ENCODE measurements at places on chromosomes 2 and 18. TPM values are rescaled to one million over a fixed set of nuclear protein-coding genes. Genes with fewer than 3 reads are reported as not detected.

Gene UGT1A8
- not detected for polyA plus RNA-seq

Gene LHCGR
- polyA plus RNA-seq = 2.1 TPM

Gene PROKR1
- 0.36 TPM for polyA plus RNA-seq

Gene FABP1
- 0.99 TPM for polyA plus RNA-seq

Gene RAB11FIP5
- 332 TPM for polyA plus RNA-seq

Gene MEP1B
- polyA plus RNA-seq = 0.78 TPM

Gene NEB
- polyA plus RNA-seq = 18.6 TPM

Gene SPATA3
- polyA plus RNA-seq = 211 TPM

Gene RESP18
- polyA plus RNA-seq = 1.4 TPM

Gene SCG2
- polyA plus RNA-seq = 1.2 TPM

Gene KLHL41
- polyA plus RNA-seq = 11.7 TPM

Gene REG3A
- not detected for polyA plus RNA-seq

Gene TRABD2A
- polyA plus RNA-seq = 82.5 TPM

Gene ZNG1B
- 27.7 TPM for polyA plus RNA-seq

DNA sequence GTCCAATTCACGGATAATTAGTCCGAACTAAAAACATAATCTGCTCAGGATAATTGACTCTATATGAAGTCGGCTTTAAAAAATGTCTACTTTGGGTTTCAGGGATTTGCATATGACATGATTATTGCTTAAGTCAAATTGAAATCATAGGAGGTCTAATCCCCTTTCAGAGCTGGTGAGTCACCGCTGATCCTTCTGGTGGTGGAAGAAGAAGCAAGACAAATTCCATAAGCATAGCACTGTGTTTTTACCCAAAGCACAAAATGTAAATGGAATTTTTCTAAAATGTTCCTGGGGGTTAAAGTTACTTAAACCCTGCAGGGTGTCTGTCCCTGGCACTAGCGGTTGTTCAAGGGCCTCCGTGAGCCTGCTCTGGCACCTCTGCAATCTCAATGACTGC is 460.2 kb downstream of the LRATD1 start:
- H3K27ac ChIP-seq = no peak overlapping the region
- no peak overlapping the region for H3K4me3 ChIP-seq
- no peaks in the 10 kb centered on the region for H3K27me3 ChIP-seq
- DNase-seq = no peak
- H3K4me1 ChIP-seq = no peaks in the 10 kb centered on the region

DNA sequence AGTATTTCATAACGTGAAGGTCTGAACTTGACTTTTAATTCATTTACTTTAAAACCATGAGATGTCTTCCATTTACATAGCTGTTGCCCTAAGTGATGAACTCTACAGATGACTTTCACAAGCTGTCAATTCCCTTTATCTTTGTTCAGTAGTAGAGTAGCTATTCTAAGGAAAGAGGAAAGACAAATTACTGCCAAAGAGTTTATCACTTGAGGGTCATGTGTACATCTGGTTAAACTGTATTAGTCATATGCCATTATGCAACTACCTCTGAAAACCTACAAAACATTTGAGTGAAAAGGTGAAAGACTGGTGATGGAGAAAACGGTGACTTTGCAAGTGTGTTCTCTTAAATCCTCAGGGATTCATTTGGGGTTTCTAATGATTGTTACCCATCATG is 763.9 kb downstream of the TMEM182 start:
- H3K27me3 ChIP-seq = no peaks in the 10 kb centered on the region
- no peak for DNase-seq
- no peaks in the 10 kb centered on the region for H3K4me1 ChIP-seq
- no peak overlapping the region for H3K4me3 ChIP-seq

- H3K27me3 ChIP-seq = no peaks in the 10 kb centered on the region
- no peaks in the 10 kb centered on the region for H3K4me1 ChIP-seq
- H3K4me3 ChIP-seq = no peak overlapping the region
- H3K27ac ChIP-seq = no peak overlapping the region
- no peak for DNase-seq
Measured at GRCh38 chr18:41155025-41155424, 800.0 kb upstream of the PIK3C3 start.

GRCh38 chr2:232029346-232029745 is 67.8 kb downstream of the DIS3L2 start:
- no peak overlapping the region for H3K4me3 ChIP-seq
- DNase-seq = no peak
- no peaks in the 10 kb centered on the region for H3K27me3 ChIP-seq
- no peak overlapping the region for H3K27ac ChIP-seq
- no peaks in the 10 kb centered on the region for H3K4me1 ChIP-seq
- no peaks in the 10 kb centered on the region for H3K36me3 ChIP-seq

GRCh38 chr2:74399785-74400184 is 19.7 kb upstream of the DCTN1 start:
- H3K27ac ChIP-seq = no peak overlapping the region
- H3K4me3 ChIP-seq = no peak overlapping the region
- H3K27me3 ChIP-seq = no peaks in the 10 kb centered on the region
- no peak for DNase-seq
- H3K36me3 ChIP-seq = no peaks in the 10 kb centered on the region

DNA sequence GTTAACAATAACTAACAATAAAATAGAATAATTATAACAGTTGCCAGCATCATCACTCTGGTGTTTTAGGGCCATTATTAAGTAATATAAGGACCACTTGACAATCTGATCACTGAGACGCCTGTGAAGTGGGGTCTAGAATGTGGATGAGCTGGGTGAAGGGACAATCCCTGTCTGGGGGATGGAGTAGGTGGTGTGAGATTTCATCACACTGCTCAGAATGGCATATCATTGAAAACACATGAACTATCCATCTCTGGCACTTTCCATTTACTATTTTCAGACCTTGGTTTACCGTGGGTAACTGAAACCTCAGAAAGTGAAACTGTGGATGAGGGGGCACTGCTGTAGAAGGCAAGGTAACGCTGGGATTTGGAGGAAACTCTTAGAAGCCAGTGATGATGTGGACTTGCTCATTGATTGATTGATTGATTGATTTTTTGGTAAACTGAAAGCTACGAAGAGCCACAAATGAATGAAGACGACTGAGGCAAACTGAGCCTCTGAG is 204.4 kb upstream of the TWIST2 start:
- no peaks in the 10 kb centered on the region for H3K4me1 ChIP-seq
- no peaks in the 10 kb centered on the region for H3K27me3 ChIP-seq
- DNase-seq = no peak
- H3K36me3 ChIP-seq = no peaks in the 10 kb centered on the region

GRCh38 chr2:27940090-27940671 is 49.7 kb downstream of the BABAM2 start:
- no peak for DNase-seq
- no peak overlapping the region for H3K27ac ChIP-seq
- no peaks in the 10 kb centered on the region for H3K4me1 ChIP-seq
- no peaks in the 10 kb centered on the region for H3K36me3 ChIP-seq
- no peak overlapping the region for H3K4me3 ChIP-seq

DNA sequence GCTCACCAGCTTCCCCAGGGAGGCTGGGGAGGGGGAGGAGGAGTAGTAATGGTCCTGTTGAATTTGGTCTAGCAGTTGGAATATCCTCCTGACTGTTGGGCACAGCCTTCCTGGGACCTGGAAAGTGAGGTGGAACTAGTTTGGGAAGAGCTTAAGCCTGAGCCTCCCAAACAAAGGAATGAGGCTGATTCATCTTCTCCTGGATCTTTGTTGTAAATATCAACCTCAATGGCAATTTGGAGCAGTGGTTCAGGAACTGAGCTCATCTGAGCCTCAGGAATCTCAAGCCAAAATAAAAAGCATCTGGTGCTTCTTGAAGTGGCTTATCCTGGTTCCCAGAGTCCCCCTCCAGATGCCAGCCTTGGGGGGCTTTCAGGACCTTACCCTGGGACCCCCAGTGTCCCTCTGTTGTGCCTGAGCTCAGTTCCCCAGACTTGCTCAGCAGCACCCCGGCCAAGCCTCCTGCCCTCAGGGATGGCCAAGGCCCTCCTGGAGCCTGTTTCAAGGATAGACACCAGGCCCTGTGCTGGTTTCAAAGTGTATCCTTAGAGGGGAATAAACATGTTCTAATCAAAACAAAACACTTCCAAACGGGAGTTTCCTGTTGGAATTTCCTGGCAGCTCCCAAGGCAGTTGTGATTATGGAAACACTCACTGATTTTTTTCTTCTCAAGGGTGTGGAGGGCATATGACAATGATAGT is 112.6 kb downstream of the DDX1 start:
- peak overlapping the region; percentile 53 for H3K27ac ChIP-seq
- DNase-seq = no peak
- H3K36me3 ChIP-seq = no peaks in the 10 kb centered on the region
- peaks cover 8% of the 10 kb centered on the region for H3K4me1 ChIP-seq
- no peaks in the 10 kb centered on the region for H3K27me3 ChIP-seq

GRCh38 chr18:21761471-21762115 is 21.0 kb downstream of the MIB1 start:
- no peaks in the 10 kb centered on the region for H3K4me1 ChIP-seq
- no peak for DNase-seq
- no peak overlapping the region for H3K4me3 ChIP-seq
- no peaks in the 10 kb centered on the region for H3K27me3 ChIP-seq
- no peaks in the 10 kb centered on the region for H3K36me3 ChIP-seq

- no peaks in the 10 kb centered on the region for H3K27me3 ChIP-seq
- no peak overlapping the region for H3K4me3 ChIP-seq
- no peaks in the 10 kb centered on the region for H3K36me3 ChIP-seq
- peak; percentile 60 for DNase-seq
- peak overlapping the region; percentile 61 for H3K27ac ChIP-seq
- H3K4me1 ChIP-seq = peaks cover 13% of the 10 kb centered on the region
Measured at GRCh38 chr2:129929321-129930290, 49.9 kb upstream of the RAB6C start.

GRCh38 chr2:120224735-120225548 is 1.7 kb upstream of the TMEM185B start:
- peaks cover 27% of the 10 kb centered on the region for H3K4me1 ChIP-seq
- no peak for DNase-seq
- H3K27ac ChIP-seq = peak overlapping the region; percentile 93
- no peaks in the 10 kb centered on the region for H3K36me3 ChIP-seq
- H3K27me3 ChIP-seq = no peaks in the 10 kb centered on the region
- H3K4me3 ChIP-seq = no peak overlapping the region

- no peak overlapping the region for H3K27ac ChIP-seq
- no peaks in the 10 kb centered on the region for H3K27me3 ChIP-seq
- peaks cover 5% of the 10 kb centered on the region for H3K4me1 ChIP-seq
- no peak overlapping the region for H3K4me3 ChIP-seq
Measured at GRCh38 chr2:11866358-11867335, 120.2 kb downstream of the LPIN1 start.

DNA sequence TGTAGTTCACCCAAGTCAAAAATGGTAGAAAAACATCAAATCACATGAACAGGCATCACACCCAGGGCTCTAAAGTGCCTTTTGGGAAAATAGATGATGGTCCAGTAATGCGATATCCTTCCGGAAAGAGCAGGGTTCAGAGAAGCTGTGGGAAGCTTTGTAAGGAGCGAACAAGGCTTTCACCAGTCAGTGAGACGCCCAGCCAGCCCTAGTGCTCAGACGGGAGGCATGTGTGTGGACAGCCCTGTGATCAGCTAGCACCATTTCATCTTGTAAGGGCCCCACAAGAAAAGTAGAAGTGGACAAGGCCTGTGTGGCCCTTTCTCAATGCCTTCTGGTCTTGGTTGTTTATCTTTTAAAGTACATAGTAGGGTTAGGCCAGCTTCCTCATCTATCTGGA is 76.1 kb downstream of the SMIM21 start:
- no peak overlapping the region for H3K27ac ChIP-seq
- no peak overlapping the region for H3K4me3 ChIP-seq
- H3K27me3 ChIP-seq = no peaks in the 10 kb centered on the region
- no peaks in the 10 kb centered on the region for H3K4me1 ChIP-seq

DNA sequence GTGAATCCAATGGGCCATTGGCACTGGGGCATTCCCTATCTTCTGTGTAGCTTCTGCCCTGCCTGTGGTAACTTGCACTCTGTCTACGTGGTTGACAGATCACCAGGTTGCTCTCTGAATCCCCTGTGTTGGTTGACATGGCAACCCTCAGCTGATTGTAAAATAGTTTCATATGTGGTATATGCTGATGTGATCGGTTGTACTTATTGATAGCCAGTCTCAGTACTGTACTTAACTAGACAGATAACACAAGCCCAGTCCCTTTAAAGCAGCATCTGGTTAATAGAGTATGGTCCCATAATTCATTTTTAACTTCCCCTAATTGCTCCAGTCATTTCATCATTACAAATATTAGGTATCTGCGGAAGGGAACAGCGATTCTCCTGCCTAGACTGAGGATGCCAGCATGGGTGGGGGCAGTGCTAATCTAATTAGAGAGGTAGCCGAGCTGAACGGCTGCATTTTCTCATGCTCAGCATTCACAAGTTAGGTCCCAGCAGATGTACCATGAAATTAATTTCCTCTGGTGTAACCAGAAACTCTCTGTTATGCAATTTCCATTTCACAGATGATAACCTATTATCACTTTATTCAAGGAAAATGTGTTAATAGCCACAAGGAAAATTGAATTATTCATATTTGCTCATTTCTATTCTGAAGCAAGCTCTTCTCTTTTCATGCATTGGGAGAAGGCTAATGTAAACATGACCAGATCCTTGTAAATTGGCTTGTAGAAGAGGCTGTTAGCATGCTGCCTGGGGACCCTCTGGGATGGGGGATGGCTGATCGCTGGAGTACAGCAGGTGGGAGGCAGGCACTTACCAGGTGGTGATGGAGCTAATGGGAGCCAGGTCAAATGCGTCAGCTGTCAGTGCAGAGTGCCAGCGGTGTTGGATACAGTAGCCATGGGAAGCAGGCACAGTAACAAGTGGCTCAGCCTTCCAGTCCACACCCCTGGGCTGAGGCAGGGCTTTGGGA is 608.3 kb downstream of the GALR1 start:
- H3K27ac ChIP-seq = no peak overlapping the region
- H3K4me3 ChIP-seq = no peak overlapping the region
- H3K36me3 ChIP-seq = no peaks in the 10 kb centered on the region
- no peaks in the 10 kb centered on the region for H3K27me3 ChIP-seq
- DNase-seq = no peak

DNA sequence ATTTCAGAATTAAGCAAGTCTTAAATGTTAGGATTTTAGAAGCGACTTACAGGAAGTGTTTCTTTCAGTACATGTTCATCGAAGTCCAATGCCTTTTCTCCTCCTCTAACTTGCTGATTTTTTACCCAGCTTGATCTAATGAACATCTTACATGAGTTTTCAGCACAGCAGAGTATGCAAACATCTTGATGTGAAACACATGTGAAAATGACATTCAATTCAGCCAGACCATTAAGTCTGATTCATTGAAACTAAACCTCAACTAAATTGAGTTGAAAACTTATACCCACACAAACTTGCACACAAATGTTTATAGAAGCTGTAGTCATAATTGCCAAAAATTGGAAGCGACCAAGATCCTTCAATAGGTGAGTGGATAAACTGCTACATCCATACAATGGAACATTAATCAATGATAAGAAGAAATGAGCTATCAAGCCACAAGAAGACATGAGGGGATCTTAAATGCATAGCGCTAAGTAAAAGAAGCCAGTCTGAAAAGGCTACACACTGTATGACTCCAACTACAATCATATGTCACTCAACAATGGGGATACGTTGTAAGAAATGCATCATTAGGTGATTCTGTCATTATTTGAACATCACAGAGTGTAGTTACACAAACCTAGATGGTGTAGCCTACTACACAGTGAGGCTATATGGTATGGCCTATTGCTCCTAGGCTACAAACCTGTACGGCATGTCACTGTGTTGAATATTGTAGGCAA is 18.5 kb downstream of the PSTPIP2 start:
- no peak overlapping the region for H3K27ac ChIP-seq
- H3K36me3 ChIP-seq = no peaks in the 10 kb centered on the region
- H3K4me3 ChIP-seq = no peak overlapping the region

Measured in testis (tissue), 5 donors.